ENCODE measurements at places on chromosomes 4 and X. TPM values are rescaled to one million over a fixed set of nuclear protein-coding genes. Genes with fewer than 3 reads are reported as not detected.

DNA sequence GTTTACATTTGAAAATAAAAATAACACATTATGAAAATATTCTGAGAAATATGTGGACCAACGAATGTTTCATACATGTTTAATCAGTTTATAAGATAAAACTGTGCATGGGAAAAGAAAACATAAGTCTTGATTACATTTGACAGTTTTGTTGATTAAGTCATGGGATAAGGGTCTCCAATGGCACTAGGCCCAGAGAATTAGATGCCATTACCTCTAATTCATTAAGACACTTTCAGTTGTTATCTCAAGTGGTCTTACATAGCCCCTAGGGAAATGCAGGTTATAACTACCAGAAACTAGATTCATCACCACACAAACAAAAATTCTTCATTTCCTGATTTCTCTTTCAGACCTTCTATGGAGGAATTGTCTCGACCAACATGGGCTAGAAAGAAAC is 300.8 kb downstream of the PCDH7 start:
- DNase-seq = no peak

GRCh38 chr4:114472269-114473032 is 126.2 kb upstream of the UGT8 start:
- no peak for DNase-seq

- no peak for DNase-seq
Measured at GRCh38 chr4:156892805-156893204, 78.8 kb downstream of the PDGFC start.

- DNase-seq = no peak
Measured at GRCh38 chr4:56981795-56982201, 3.1 kb downstream of the POLR2B start.

- no peak for DNase-seq
Measured at GRCh38 chrX:72712094-72712755, 1.9 kb downstream of the PHKA1 start.

- DNase-seq = no peak
Measured at GRCh38 chr4:159051245-159052071, 51.4 kb upstream of the RAPGEF2 start.

DNA sequence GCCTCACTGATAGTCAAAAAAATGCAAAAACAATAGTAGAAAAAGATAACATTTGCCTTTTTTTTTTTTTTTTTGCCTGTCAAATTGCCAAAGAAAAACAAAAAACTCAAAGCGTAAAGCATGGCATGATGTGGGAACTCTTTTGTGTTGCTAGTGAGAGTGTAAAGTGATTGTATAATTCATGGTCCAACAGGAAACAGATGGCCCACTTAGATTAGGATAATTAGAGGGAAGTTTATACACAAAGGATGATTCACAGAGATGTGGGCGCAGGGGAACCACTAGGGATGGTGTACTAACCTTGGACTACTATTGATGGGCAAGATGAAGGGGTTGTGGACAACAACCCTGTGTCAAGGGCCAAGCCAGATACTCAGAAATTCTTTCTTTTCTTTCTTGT is 16.4 kb downstream of the MCUB start:
- DNase-seq = no peak

GRCh38 chrX:140821280-140821679 is 111.7 kb downstream of the LINC00632 start:
- DNase-seq = no peak

DNA sequence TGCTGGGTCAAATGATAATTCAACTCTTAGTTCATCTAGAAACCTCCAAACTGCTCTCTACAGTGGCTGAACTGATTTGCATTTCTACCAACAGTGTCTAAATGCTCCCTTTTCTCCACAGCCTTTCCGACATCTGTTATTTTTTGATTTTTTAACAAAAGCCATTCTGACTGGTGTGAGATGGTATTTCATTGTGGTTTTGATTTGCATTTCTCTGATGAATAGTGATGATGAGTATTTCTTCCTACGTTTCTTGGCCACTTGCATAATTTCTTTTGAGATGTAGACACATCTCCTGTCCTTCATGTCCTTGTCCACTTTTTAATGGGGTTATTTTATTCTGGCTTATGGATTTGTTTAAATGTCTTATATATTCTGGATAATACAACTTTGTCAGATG is 298.2 kb upstream of the ARSJ start:
- no peak for DNase-seq

GRCh38 chr4:46975812-46976553 is 17.4 kb downstream of the GABRA4 start:
- no peak for DNase-seq

- DNase-seq = no peak
Measured at GRCh38 chr4:27908356-27908755, 1047.7 kb downstream of the STIM2 start.

- no peak for DNase-seq
Measured at GRCh38 chr4:162659716-162660115, 495.9 kb upstream of the FSTL5 start.

- peak; percentile 10 for DNase-seq
Measured at GRCh38 chrX:114619874-114620273, 36.0 kb downstream of the HTR2C start.

DNA sequence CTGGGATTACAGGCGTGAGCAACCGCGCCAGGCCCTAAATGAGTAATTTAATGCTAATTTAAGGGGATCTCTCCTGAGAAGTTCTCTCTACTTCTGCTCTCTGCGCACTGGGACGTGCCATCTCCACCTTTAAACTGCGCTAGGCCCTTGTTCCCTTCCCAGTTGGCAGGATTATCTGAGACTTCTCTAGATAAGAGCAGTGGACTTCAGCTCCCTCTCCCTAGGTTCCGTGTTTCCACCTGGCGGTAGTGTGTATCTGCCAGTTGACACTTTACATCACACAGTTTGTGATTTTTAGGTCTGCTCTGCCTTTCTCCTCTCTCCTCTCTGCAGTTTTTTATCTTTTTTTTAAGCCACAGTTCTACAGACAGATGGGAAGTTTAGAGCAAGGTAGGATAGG is 40.2 kb downstream of the ARHGAP10 start:
- no peak for DNase-seq

DNA sequence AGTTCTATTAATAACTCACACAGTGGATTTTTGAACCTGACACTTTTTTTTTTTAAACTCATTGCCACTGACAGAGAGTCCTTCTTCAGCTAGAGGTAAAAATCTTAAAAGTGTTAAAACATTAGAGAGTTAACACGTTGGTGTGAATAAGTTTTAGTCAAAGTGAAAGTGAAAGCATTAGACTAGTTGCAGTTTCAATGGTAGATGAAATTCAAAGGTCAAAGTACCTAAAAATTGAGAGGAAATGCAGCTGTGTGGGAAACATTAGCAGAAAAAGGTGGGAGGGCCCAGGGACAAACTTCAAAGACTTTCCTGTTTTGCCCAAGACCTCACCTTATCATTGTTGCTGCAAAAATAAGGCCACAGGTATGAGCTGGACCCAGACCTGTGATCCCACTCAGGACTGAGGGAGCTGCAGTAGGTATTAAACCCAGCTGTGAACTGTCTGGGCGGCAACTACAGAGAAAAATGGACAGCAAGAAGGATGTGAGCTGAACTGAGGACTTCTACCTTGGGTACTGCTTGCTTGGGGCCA is 17.6 kb upstream of the GABRA4 start:
- no peak for DNase-seq

GRCh38 chr4:15754323-15754722 is 23.8 kb upstream of the CD38 start:
- no peak for DNase-seq

DNA sequence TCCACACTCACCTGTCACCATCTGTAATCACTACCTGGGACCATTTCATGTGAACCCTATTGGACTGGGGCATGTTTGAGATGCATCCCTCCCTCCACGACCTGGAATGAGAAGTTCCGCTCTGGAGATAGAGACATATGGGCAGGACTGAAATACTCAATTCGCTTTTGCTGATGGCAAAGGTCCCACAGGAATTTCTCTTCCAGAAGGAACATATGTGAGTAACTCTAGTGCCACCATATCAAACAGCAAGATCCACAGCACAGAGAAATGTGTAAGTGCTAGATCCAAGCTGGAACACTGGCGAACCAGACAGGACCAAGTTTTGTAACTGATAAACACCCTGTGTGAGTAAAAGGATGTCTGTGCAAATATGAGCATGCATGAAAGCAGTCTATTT is 43.9 kb downstream of the SEL1L3 start:
- DNase-seq = no peak

GRCh38 chrX:107522901-107523300 is 73.4 kb downstream of the FRMPD3 start:
- no peak for DNase-seq

GRCh38 chr4:133565379-133565778 is 416.3 kb downstream of the PCDH10 start:
- no peak for DNase-seq

Gene BRS3
- not detected for total RNA-seq

Gene MSANTD1
- total RNA-seq = 0.07 TPM

Gene ZMAT1
- 0.87 TPM for total RNA-seq

Gene CTAG1B
- not detected for total RNA-seq

Gene ABLIM2
- total RNA-seq = 1.6 TPM

Gene GUCY1B1
- 5.1 TPM for total RNA-seq

Gene TAF9B
- total RNA-seq = 41.5 TPM

Gene SLC6A14
- not detected for total RNA-seq

Gene AADAT
- total RNA-seq = 22.4 TPM
